NCI-H2029 treated with DMSO at 0.1 percent for 48 hours (cell line): ENCODE measurements at places on chromosomes 16 and 17.

- DNase-seq, result no peak
Observed at GRCh38 chr17:80861892-80862291, 129.7 kb upstream of the CHMP6 start.

DNA sequence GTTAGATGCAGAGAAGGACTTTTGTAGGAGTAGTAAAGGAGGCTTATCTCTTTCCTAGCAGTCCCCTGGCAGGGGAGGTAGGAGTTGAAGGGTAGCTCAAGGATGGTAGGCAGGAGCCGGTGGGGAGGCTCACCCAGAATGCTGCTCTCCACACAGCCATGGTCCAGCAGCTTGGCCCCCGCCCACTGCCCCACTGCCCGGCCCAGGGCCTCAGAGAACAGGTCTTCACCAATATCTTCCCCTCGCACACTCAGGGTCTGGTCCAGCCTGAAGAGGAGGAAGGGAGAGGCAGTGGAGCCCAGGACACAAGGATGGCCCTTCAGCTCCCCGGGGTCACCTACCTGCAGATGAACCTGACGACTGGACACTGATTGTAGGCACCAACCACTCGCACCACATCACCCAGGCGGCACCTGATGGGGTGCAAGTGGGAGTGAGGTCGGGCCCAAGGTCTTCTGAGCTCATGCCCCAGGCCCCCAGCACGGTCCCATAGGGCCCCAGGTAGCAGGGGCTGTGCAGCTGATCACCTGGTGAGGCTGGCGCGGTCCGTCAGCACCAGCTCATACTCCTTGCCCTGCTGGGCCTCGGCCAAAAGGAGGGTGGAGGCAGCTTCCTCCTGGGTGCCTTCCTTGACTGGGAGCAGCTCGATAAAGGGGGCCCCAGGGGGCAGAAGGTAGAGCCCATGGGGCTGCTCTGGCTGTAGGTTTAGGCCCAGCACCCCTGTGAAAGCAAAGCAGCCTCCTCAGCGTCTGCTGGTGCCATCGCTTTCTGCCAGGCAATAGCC lies 3.6 kb downstream of the GHDC start:
- no peak for DNase-seq

DNA sequence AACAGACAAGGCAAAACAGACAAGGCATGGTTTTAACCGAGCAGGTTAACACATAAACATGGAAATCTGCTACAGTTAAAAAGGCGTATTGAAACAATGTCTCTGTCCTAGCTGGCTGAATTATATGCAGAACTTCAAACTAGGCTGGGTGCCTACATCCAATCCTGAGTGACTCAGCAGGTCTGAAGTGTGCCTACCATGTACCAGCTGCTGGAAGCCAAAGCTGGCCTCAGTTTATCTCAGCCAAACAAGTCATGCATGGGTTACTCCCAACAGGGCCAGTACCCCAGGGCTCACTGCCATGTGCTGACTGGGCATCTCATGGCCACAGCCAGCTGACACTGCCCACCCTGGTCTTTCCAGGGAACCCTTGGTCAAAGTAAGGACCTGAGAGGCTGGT lies 4.0 kb downstream of the C1QBP start:
- no peak for DNase-seq

GRCh38 chr16:87317750-87318644 lies 805 bp upstream of the C16orf95 start:
- DNase-seq, result no peak

GRCh38 chr16:2084895-2085625 lies 37.3 kb downstream of the TSC2 start:
- no peak for DNase-seq

DNA sequence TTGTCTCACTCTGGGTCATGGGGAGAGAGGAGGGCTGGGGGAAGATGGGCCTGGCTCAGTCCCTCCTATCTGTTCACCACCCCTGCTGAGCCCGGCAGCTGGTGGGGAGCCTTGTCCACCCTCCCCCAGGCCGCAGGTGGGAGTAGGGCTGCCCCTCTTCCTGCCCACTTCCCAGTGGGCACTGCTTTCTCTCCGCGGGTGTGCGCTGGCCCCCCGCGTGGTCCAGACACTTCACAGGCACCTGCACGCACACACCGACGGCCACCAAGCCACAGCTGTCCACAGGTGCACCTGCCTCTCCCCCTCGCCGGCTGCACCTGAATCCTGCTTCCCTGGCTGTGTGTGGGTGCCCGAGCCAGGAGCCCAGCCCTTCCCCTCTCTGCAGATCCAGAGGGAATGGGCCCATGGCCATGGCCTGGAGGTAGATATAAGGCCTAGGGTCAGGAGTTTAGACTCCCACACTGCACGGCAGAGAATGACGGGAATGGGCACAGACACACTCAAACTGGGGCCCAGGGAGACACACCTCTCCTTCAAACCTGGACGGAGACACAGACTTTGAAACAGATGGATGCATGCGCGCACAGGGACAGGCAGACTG lies 2.0 kb downstream of the NHERF2 start:
- DNase-seq, result no peak

DNA sequence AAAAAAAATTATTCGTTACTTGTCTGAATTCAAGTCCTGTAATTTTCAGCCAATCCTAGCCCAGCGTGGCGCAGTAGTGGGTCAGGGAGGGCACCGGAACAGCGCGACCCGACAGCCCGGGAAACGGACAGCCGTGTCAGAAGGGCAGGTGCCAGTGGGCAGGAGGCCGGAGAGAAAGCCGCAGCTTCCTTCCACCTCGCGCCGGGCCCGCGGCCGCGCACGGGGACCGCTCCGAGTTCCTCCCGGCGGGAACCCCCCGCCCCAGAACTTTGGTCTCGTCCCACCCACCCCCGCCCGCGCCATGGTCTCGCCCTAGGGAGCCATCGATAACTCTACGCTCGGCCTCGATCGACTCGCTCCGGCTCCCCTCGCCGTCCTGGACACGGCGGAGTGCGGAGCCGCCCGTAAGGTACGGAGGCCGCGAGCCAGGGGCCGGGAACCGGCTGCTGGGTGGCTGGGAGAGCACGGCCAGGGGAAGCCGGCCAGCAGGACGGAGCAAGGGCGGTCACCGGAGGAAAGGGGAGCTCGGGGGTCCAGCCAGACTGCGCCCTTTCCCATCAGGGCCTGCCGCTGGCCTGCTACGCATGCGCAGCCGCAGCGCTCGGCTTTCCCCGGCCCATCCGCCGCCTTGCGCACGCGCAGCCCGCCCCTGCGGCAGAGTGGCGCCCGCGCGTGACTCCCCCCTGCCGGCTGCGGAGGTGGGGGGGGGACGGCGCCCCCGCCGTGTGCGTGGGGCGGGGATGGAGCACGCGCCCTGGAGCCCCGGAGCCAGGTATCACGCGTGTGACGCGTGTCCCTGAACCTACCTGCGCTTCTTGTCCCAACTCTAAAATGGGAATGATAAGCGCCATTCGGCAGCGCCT lies at the start of gene MLST8:
TSS of gene MLST8 (plus strand) at position 351 of the 863 bp plus-strand sequence. CDS start 632 bp downstream, outside the sequence.
- no peak for DNase-seq

GRCh38 chr16:60214311-60214710 lies 1480.2 kb upstream of the GOT2 start:
- DNase-seq, result no peak

DNA sequence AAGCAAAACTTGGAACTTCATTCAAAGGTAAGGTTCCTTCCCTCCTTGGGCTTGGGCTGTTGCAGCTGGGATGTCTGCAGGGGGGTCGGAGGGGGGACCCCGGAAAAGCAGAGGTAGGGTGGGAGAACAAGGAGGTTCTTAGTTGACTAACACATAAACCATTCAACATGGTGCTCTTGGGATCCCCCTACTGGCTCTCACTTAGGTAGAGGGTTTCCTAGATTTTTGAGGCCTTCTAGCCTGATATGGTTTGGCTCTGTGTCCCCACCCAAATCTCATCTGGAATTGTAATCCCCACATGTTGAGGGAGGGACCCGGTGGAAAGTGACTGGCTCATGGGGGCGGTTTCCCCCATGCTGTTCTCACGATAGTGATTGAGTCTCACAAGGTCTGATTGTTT lies 93.9 kb downstream of the RGS9 start:
- DNase-seq, result no peak

DNA sequence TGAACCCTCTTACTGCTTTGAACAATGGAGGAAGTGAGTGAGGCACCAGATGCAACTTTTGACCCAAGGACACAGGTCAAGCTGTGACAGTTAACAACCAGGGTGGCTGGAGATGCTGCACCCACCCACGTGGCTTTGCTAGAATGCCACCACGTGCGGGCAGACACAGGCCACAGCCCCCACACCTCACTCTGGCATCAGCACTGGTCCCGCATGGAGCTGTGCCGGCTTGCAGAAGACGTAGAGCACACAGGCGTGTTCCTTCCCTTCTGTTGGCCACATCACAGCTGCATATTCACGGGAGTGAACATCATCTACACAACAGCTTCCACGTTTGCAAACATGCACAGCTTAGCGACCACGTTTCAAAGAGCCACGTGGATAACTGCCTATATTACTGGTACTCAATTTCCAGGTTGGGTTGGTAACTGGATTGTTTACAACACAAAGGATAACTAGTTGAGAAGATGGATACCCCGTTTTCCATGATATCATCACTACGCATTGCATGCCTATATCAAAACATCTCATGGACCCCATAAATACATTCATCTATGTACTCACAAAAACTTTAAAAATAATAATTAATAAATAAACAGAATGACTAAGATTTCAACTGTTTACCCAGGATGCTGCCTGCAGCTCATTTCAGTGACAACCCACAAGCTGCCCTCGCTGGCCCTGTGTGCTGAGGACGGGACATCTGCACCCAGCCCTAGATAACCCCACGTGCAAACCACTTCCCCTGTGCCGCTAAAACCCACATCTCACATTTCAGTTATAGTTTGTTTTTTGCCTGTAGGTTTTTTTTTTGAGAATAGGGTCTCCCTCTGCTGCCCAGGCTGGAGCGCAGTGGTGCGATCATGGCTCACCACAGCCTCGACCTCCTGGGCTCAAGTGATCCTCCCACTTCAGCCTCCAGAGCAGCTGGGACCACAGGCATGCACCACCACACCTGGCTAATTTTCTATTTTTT lies 132.0 kb downstream of the ANKRD11 start:
- DNase-seq, result no peak

- DNase-seq, result no peak
Observed at GRCh38 chr16:53065461-53066061, 10.8 kb downstream of the CHD9 start.

DNA sequence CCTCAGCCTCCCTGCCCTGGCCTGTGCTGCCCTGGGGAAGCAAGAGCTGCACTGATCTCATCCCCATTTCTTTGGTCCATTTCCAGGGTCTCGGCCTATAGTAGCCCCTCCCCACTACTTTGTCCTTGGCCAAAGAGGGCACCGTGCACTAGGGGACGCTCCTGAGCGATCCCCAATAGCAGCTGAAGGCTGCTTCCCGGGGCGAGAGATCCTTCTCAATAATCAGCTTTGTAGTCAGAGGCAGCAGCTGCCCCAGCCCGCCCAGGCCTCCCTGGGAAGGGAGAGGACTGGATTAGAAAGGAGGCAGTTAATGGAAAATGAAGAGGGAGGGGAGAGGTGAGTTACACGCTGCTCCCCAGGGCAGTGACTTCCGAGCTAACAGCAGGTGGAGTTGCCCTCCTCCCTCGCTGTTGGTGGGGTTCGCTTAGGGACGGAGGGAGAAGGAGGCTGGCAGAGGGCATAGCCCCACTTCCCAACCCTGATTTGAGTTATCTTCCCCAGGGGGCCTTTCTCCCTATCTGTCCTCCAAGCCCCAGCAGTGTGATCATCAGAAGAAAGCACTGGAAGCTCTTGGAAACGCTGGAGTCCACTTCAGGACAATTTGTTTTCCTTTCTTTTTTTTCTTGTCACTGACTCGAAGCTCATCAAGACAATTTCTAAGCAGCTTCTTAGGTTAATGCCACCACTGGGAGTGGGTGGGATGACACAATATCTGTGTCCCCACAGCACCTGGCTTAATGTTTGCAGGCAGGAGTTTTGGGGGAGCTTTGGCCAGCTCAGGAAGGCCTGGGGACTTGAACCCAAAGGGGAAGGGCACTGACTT lies 2.6 kb downstream of the MXRA7 start:
- DNase-seq, result no peak

- no peak for DNase-seq
Observed at GRCh38 chr16:84897911-84898377, 78.2 kb downstream of the CRISPLD2 start.

DNA sequence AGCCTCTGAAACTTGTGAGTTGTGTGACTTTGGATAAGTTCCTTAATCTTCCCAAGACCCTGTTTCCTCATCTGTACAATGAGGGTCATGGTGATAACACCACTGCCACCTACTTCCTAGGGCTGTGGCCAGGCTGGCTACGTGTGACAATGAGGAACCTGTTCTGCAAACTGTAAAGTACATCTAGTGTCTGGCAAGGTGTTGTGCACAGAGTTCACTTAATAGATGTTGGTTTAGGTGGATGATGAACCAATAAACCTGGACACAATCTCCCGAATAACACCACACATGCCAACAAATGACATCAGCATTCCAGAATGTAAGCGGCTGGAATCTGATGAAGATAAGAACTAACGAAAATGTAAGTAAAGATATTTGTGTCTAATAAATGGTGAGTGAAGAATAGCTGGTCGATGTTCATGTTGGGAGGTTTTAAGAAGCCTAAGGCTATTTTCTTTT lies 82.3 kb downstream of the MARCHF10 start:
- DNase-seq, result no peak

DNA sequence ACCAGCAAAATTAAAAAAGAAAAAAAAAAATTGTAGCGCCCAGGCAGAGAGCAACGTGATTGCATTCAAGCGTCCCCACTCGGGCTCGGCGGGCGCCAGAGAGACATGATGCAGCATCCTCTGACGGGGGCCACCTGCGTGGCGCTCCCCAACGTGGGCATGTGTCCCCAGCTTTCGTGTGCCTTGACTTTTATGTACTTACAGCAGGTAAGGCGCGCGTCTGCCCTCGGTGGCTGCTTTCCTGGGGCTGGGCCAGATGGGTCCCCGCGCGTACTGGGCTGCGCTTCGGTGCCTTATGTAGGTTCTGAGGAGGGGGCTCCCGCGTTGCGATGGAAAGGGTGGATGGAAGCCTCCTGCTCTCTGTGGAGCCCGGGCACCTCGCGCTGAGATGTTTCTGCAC lies 28.4 kb upstream of the RBFOX1 start:
- no peak for DNase-seq

GRCh38 chr17:34533806-34534527 lies 45.4 kb upstream of the TMEM132E start:
- no peak for DNase-seq

DNA sequence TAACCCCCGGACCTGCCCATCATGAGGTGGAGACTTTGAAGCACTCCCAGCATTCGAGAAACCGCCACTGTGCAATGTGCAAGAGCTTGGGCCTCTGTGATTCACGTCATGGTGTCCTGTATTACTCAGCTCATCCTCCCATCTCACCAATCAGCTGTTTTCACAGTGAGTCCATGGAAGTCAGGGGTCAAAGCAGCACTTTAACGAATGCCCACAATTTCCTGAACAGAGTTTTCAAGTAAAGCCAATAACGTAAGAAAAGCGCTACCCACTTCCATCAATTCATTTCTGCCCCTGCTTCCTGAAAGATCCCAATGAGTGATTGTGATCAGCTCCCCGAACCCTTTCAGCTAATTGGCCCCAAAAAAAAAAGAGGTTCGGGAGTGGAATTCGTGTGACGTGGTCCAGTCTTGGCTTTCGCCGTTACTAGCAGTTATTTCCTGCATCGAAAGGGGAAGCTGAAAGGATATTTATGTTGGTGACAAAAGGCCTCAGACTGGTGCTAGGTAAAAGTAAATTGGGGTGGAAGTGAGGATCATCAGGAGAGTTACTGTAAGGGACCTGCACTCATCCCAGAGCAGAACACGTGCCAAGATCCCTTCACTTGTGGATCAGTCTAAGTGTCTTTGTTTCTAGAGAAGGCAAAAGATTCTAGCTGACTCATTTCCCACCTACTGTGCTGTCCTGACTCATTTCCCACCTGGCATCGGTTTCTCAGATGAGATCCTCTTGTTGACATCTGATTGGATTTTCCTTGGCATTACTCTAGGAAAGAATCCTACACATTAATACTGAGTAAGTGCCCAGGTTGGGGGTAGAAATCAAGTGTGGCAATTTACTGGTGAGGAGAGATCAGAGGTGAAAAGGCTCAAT lies 136.7 kb upstream of the NUDT7 start:
- no peak for DNase-seq
